Activated T-helper 2 cell treated with anti-CD3 and anti-CD28 coated beads, Interferon-gamma antibody, Interleukin-2, Interleukin-4, amounts not matched to agents 10 μg/mL and 5 μg/mL and 100 μg/mL, durations not matched to agents 14 hours and 24 hours and 36 hours (primary cell): ENCODE measurements at places on chromosomes 7 and 10. TPM values are rescaled to one million over a fixed set of nuclear protein-coding genes. Genes with fewer than 3 reads are reported as not detected.

DNA sequence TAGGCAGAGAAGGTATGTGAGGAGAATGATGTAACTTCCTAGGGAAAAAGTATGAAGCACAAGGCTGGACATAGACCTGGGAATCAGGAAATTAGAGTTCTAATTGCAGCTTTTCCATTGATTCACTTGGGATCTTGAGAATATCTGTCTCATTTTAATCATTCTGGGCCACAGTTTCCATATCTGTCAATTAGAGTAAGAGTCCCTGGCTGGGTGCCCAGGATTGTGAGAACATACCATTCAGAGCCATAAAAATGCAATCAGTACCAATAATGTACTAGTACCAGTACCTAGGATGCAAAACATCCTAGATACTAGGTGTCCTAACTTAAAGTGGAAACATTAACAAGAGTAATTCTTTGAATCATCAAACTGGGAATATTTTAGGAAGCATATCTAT, 29.6 kb downstream of the CAV1 start:
- no peak for DNase-seq
- peaks cover 25% of the 10 kb centered on the region for H3K27me3 ChIP-seq
- H3K4me3 ChIP-seq: no peak overlapping the region
- H3K4me1 ChIP-seq: no peaks in the 10 kb centered on the region
- no peaks in the 10 kb centered on the region for H3K36me3 ChIP-seq
- no peak overlapping the region for H3K27ac ChIP-seq

- no peaks in the 10 kb centered on the region for H3K4me1 ChIP-seq
- H3K27me3 ChIP-seq: peaks cover 7% of the 10 kb centered on the region
- no peak overlapping the region for H3K27ac ChIP-seq
- no peak overlapping the region for H3K4me3 ChIP-seq
- H3K36me3 ChIP-seq: no peaks in the 10 kb centered on the region
- no peak for DNase-seq
Observed at GRCh38 chr10:67666416-67667034, 29.5 kb downstream of the CTNNA3 start.

DNA sequence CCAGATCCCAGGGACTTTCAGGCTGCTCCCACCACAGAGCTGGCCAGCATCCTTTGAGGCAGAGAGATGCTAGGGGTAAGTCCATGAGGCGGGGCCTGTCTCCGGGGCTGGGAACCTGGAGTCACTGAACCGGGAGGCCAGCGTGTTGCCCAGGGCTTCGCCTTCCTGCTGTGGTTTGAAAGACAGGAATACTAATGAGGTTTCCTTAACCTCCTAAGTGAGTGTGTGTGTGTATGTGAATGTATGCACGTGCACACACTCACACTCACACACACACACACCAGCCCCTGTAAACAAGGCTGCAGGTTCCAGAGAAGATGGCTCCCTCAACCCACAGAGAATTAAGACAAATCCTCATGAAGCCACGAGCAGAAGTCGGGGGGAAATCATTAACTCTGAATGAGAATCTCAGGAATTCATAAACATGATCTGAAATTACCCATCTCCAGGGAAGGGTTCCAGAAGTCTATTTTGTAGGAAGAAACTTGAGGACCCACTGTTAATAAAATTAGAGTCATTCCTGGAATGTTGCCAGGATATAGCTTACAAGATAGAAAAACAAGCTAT, 20.3 kb upstream of the PFKP start:
- H3K4me3 ChIP-seq: no peak overlapping the region
- H3K27ac ChIP-seq: no peak overlapping the region
- H3K36me3 ChIP-seq: no peaks in the 10 kb centered on the region
- no peak for DNase-seq

- no peaks in the 10 kb centered on the region for H3K27me3 ChIP-seq
- H3K27ac ChIP-seq: no peak overlapping the region
- peaks cover 30% of the 10 kb centered on the region for H3K36me3 ChIP-seq
- peaks cover 53% of the 10 kb centered on the region for H3K4me1 ChIP-seq
- DNase-seq: peak; percentile 79
Observed at GRCh38 chr10:133261726-133262325, 14.8 kb downstream of the ADAM8 start.

- H3K27me3 ChIP-seq: peaks cover 9% of the 10 kb centered on the region
- no peak for DNase-seq
- no peak overlapping the region for H3K4me3 ChIP-seq
- H3K36me3 ChIP-seq: no peaks in the 10 kb centered on the region
Observed at GRCh38 chr10:103765168-103765567, 90.2 kb downstream of the SH3PXD2A start.

GRCh38 chr10:66941491-66941890, 15.7 kb downstream of the LRRTM3 start:
- no peak overlapping the region for H3K4me3 ChIP-seq
- no peak overlapping the region for H3K27ac ChIP-seq
- no peaks in the 10 kb centered on the region for H3K4me1 ChIP-seq
- H3K36me3 ChIP-seq: no peaks in the 10 kb centered on the region
- no peak for DNase-seq

DNA sequence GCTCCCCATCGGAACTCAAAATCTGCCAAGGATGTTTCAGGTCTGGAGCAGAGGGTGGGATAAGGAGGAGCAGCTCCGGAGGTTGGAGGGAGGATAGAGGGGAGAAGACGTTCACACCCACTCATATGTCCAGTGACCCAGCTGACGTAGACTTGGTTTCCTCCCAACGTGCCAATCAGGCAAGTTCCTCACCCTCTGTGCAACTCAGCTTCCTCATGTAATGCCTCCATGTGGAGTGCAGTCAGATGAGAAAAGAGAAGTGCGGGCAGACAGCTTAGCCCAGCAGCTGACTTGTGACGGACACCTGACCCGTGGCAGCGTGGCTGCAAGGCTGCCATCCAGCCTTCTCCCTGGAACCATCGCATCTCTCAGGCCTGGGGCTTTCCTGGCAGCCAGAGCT, 86.8 kb downstream of the NPTX2 start:
- no peak for DNase-seq
- H3K4me3 ChIP-seq: no peak overlapping the region
- H3K27ac ChIP-seq: no peak overlapping the region
- H3K4me1 ChIP-seq: no peaks in the 10 kb centered on the region
- H3K36me3 ChIP-seq: no peaks in the 10 kb centered on the region
- H3K27me3 ChIP-seq: no peaks in the 10 kb centered on the region

GRCh38 chr7:104891949-104892348, 122.1 kb upstream of the KMT2E start:
- H3K4me1 ChIP-seq: peaks cover 5% of the 10 kb centered on the region
- no peak overlapping the region for H3K27ac ChIP-seq
- no peak overlapping the region for H3K4me3 ChIP-seq
- peaks cover 8% of the 10 kb centered on the region for H3K27me3 ChIP-seq

GRCh38 chr7:116138202-116138801, 72.0 kb upstream of the TES start:
- peaks cover 13% of the 10 kb centered on the region for H3K4me1 ChIP-seq
- no peak for DNase-seq
- no peaks in the 10 kb centered on the region for H3K36me3 ChIP-seq
- H3K27ac ChIP-seq: no peak overlapping the region

GRCh38 chr10:33249659-33250345, 84.7 kb downstream of the NRP1 start:
- H3K4me3 ChIP-seq: peak overlapping the region; percentile 43
- peaks cover 75% of the 10 kb centered on the region for H3K4me1 ChIP-seq
- DNase-seq: no peak

DNA sequence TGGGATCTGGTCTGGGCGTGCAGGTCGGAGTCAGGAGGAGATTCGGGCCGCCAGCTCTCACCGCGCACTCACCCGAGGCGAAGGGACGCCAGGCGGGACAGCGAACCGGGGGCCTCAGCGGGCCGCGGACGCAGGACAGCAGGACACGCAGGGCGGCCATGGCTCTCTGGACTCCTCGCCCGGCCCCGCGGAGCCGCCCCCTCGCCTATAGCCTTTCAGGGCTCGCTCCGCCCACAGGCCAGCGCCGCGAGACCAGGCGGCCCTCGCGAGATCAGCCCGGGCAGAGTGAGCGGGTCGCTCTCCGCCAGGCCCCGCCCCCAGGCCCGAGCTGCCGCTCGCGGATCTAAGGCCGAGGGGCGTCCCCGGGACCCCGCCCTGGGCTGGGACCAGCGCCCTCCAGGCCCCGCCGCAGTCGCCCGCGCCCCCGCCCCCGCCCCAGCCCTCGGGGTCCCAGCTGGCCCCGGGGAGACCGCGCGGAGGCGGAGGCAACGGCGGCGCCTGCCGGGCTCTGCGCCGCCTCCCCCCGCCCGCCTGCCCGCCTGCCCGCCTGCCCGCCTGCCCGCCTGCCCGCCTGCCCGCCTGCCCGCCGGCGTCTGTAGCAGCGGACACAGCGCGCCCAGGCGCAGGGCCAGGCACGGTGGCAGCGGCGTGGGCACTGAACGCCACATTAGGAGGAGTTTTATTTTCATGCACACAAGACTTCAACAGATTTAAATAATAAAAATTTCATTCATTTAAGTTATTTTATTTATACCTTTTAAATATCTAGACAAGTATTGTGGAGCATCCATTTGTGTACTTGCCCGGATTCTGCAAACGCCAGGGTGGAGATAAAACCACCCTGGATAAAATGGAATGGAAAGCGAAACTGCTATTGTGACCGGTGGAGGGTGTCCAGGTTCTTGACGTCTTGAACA, at the start of gene ECHS1:
ECHS1 (minus strand) TSS at position 181 of the 917 bp plus-strand sequence; CDS start at position 160, 21 bp downstream.
- peak within 1 kb of the TSS; percentile 86 for H3K27ac ChIP-seq
- H3K4me3 ChIP-seq: peak within 1 kb of the TSS; percentile 94
- DNase-seq: peak; percentile 92
- peaks cover 16% of the 10 kb centered on the region for H3K36me3 ChIP-seq
- peaks cover 5% of the 10 kb centered on the region for H3K27me3 ChIP-seq

DNA sequence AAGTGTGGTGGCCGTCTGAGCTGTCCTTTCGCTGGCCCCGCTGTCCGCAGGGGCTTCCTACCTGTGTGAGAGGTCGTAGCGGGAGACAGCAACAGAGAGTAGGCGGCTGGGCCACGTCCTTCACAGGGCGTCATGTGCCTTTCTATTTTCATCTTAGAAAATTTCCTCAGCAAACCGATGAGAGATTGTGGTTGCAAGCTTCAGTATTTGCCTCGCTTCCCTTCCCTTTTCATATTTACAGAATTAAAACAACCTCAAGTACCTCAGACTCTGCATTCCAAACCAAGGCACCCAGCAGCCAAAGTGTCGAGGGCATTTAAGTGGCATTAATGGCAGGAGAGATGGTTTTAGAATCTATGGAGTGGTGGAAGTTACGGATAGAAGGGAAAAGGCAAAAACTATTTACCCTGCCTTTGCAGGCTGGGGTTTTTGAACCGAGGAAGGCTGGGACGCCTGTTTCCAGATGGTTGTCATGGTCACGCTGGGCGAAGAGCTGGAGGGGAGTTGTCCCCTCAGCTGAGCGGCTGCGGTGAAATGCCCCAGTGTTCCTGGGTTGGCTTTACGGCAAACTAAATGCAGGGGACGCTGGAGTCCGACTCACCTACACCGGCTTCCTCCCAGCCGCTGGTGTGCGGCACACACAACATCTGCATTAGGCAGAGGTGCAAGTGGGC, 41.9 kb downstream of the WIPI2 start:
- H3K27me3 ChIP-seq: no peaks in the 10 kb centered on the region
- H3K36me3 ChIP-seq: peaks cover 39% of the 10 kb centered on the region
- H3K27ac ChIP-seq: no peak overlapping the region
- no peak overlapping the region for H3K4me3 ChIP-seq

- H3K4me3 ChIP-seq: peak overlapping the region; percentile 76
- H3K27ac ChIP-seq: peak overlapping the region; percentile 98
- peaks cover 56% of the 10 kb centered on the region for H3K4me1 ChIP-seq
Observed at GRCh38 chr10:72297281-72297804, 23.6 kb downstream of the DDIT4 start.

GRCh38 chr7:87513735-87514335, 38.4 kb upstream of the ABCB4 start:
- no peaks in the 10 kb centered on the region for H3K27me3 ChIP-seq
- DNase-seq: no peak
- H3K4me3 ChIP-seq: no peak overlapping the region

The DENND10 gene
- 26.0 and 26.2 TPM in 2 replicates for total RNA-seq

The SEMA3E gene
- not detected in 2 replicates for total RNA-seq

The COL17A1 gene
- total RNA-seq: not detected in 2 replicates

The DGKB gene
- not detected in 2 replicates for total RNA-seq

The NPFFR1 gene
- total RNA-seq: not detected in 2 replicates

The CPN1 gene
- total RNA-seq: not detected in 2 replicates

The PI4K2A gene
- total RNA-seq: 15.8 and 17.4 TPM in 2 replicates
